ENCODE measurements at places on chromosomes 6 and 20.
A peak's percentile ranks its signal among the peaks of the same experiment; 100 is the strongest.

- no peak for DNase-seq
Measured at GRCh38 chr20:20759132-20759531, 46.7 kb upstream of the RALGAPA2 start.

DNA sequence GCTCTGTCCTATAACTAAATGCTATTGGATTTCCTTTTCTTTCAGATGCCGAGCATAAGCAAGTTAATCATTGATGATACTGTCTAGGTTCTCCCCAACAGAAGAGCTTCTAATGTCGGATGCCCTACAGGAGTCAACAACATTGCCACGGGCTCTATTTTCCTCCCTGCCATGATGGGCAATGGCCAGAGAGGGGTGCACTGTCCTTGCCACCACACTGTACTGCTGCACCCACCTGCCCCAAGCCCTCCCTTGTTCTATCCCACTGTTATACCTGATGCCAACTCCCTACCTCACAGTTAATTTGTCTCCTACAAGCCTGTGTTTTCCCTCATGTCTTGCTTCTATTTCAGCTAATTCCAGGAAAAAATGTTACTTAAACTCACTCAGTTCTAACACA is 773.6 kb upstream of the CHD6 start:
- DNase-seq = no peak

DNA sequence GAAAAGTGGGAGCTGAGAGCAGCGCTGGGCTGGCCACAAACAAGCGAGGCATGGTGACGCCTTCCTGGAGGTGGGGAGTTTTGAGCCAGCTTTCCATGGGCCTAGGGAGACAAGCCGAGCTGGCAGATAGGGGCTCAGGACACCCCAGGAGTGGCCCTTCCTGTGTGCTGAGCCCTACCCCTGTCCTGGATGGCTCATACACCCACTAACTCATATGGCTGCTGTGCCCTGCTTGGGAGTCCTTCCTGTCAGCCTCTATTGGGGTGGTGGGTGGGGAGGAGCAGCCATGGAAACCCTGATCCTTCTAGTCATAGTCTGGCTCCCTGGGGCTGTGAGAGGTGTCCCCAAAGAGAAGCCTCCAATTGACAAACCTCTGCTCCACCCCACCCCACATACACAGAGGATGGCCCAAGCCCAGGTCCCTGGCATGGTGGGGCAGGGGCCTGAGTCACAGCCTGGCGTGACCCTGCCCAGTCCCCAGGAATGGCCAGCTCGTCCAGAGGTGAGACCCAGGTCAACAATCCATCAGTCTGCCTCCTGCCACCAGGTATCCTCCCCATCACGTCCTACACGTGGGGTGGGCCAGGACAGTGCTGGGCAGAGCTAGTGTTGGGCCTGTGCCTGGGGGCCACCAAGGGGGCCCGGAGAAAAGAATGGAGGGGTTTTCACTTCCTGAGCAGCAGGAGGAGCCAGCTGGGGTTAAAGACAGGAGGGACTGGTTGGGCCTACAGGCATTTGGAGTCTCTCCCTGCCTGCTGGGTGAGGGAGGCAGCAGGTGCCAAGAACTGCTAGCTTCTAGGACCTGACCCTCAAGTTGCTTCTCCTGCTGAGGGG is 52.2 kb downstream of the MRPL14 start:
- no peak for DNase-seq

DNA sequence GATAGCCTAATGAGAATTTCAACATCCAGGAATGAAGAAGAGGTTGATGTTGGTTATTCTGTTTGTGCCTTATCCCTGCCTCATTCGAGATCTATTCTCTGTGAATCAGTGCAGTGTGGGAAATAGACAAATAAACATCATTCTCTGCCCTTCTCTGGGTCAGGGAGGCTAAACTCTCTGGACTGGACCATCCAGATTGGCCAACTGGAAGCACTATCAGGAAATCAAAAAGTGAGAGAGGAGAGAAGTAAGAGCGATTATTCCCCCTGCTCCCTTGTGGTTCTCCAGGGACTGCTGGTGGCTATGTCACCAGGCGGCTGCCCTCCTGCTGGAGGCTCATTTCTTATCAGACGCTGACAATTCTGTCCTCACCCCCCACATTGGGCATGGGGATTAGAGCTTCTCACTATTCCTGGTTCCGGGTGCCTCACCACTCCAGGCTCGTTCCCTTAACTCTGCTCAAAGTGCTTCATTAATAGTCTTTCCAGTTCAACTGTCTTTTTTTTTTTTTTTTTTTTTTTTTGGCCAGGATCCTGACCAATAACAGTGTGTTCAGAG is 201.7 kb upstream of the RREB1 start:
- peak; percentile 85 for DNase-seq

GRCh38 chr6:167580619-167580911 is 246.1 kb upstream of the AFDN start:
- DNase-seq = no peak

DNA sequence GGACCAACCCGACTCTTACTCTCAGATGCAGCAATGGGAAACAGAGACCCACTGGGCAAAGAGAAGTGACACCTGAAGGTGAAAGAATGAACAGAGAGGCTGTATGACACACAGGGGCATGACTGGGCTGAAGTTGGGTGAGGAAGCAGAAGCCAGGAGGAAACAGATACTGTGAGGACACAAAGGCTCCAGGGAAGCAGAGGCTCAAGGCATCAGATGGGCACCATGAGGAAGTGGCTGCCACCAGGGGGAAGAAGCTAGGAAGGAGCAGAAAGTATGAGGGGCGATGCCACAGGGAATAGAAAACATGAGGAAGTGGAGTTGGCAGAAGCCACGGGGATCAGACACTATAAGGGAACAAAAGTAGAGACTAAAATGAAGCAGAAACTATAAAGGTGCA is 30.9 kb upstream of the OCSTAMP start:
- no peak for DNase-seq
